ENCODE measurements at places on chromosomes 5 and 9.

- no peak for DNase-seq
- no peak overlapping the region for H3K27ac ChIP-seq
- no peak overlapping the region for H3K4me3 ChIP-seq
- H3K36me3 ChIP-seq = no peaks in the 10 kb centered on the region
- no peaks in the 10 kb centered on the region for H3K27me3 ChIP-seq
These were observed 362.9 kb downstream of the CCDC171 start for GRCh38 chr9:15915711-15916110.

DNA sequence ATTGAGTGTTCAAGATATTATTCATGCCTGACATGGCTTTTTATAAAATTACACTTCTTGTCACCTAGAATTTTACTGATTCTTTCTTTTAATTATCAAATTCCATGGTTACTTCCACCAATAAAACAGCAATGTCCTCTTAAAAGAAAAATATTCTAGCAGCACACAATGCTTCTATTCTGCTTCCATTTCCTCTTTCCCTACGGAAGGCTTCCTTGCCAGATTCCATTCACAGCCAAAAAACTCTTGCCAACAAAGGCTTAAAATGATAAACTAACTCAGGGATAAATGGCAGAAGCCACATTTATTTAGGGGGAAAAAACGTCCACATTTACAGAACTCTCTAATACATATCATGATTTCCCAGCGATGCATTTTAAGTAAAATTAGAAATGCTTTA is 111.6 kb downstream of the CTNND2 start:
- H3K4me1 ChIP-seq = no peaks in the 10 kb centered on the region
- H3K36me3 ChIP-seq = no peaks in the 10 kb centered on the region
- H3K27ac ChIP-seq = no peak overlapping the region
- no peak for DNase-seq
- H3K4me3 ChIP-seq = no peak overlapping the region

- DNase-seq = peak; percentile 62
- H3K4me1 ChIP-seq = peaks cover 20% of the 10 kb centered on the region
- no peak overlapping the region for H3K27ac ChIP-seq
- H3K36me3 ChIP-seq = no peaks in the 10 kb centered on the region
- H3K27me3 ChIP-seq = peaks cover 38% of the 10 kb centered on the region
These were observed 47.8 kb upstream of the PSD2 start for GRCh38 chr5:139747583-139748504.

GRCh38 chr5:83095957-83096539 is 18.7 kb downstream of the XRCC4 start:
- H3K4me3 ChIP-seq = no peak overlapping the region
- H3K36me3 ChIP-seq = peaks cover 20% of the 10 kb centered on the region
- H3K27me3 ChIP-seq = no peaks in the 10 kb centered on the region
- H3K4me1 ChIP-seq = peaks cover 12% of the 10 kb centered on the region

DNA sequence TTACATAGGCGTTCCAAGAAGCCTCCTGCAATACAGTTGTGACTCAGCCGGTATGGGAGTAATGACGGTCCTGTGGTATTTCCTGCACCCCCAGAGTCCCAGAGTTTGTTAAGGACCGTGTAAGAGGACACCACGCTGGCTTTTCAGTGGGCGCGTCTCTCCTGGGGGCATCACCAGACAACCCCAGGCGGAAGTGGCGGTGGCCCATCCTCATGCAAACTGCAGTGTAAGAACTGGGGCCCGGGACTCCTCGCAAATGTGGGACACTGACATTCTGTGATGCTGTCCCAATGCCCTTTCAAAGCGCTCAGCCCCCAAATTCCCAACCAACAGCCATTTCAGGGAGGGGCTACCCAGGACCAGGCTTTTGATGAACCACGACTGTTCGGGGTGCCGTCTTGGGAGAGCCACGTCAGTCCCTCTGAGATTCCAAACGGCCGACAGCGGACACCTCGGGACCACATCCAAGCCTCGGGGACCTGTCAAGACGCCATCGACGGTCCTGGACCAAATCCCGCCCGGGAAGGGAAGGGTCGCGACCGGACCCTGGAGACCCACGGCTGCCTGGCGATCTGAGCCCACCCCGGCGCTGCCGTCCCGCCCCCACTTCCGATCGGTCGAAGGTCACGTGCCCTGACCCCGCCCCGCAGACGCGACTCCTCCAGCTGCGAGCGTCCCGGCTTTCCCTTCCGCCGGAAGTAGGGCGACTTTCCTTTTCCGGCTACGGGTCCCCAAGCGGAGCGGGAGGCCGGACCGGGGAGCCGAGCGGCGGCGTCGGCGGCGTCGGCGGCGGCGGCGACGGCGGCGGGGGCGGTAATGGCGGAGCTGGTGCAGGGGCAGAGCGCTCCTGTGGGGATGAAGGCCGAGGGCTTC is at the start of gene FUBP3:
Gene FUBP3 (plus strand): TSS at position 713 of the 873 bp plus-strand sequence. CDS start 104 bp downstream, at position 817.
- peaks cover 27% of the 10 kb centered on the region for H3K4me1 ChIP-seq
- DNase-seq = peak; percentile 93
- H3K27ac ChIP-seq = peak within 1 kb of the TSS; percentile 85
- no peaks in the 10 kb centered on the region for H3K27me3 ChIP-seq

- H3K27ac ChIP-seq = no peak overlapping the region
- no peaks in the 10 kb centered on the region for H3K36me3 ChIP-seq
- no peak overlapping the region for H3K4me3 ChIP-seq
- no peaks in the 10 kb centered on the region for H3K27me3 ChIP-seq
These were observed 486.7 kb downstream of the EFNA5 start for GRCh38 chr5:107184066-107184465.
